ENCODE measurements at places on chromosomes 2 and 18.
A peak's percentile ranks its signal among the peaks of the same experiment; 100 is the strongest.

DNA sequence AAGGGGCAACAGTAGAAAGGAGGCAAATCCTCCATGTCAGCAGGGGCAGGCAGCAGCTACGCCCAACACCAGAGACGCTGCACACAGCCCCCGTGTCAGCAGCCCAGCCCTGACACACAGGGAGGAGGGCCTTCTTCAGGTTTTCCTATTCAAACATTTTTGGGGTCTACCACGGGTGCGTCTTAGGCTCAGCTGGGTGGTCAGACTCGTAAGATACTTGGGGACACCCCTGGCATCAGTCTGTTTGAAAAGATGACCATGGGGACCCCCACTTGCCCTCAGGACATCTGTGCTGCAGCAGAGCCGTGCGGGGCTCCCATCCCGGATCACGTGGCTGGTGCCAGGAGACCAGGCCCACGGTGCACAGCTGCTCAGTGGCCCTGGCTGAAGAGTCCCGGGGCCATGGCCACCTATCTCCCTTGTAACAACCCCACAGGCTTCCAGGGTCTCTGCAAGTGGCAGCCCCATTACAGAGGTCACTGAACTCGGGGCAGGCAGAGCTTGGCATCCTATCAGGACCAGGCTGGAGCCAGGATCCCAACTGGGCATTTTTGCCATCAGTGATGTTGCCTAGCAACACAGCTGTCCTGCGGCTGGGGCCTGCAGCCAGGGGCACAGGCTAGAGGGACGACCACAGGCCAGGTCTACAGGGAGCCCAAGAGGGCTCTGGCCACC lies 82.5 kb downstream of the EDAR start:
- DNase-seq = no peak

DNA sequence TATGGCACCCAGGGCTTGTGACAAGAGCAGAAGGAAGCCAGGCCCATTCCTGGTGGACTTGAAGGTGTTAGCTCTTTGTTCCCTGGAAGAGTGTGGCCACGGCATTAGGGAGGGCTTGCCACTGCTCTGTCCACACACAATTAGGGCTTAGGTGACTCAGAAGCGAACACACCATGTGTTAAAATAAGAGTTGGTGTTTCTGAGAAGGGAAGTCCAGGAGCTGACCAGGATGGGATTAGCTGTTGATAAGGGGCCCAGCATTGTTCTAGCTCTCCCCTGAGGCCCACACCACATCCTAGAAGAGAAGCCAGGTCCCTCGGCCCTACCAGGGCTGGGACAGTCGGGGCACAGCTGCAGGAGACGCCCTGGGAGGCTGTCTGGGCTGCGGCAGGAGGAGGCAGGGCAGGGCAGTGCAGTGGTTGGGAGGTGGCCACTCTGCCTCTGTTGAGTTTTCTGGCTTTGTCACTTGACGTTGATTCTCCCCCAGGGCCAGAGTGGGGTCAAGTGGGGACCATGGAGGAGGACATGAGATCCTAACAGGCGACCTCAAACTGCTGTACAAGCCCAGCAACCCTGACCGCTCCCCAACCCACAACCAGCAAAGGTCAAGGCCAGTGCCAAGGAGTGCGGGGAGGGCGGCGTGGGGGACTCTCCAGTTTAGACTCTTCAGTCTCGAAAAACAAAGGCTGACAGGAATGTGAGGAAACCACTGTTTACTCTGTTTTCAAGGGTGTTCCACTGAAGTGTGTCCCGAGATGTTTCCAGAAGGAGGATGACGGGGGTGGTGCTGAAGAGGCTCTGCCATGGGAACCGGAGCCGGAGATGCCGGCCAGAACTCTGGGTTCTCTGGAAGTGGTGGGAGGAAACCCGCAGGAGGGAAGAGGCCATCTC lies 16.8 kb downstream of the GNLY start:
- no peak for DNase-seq

DNA sequence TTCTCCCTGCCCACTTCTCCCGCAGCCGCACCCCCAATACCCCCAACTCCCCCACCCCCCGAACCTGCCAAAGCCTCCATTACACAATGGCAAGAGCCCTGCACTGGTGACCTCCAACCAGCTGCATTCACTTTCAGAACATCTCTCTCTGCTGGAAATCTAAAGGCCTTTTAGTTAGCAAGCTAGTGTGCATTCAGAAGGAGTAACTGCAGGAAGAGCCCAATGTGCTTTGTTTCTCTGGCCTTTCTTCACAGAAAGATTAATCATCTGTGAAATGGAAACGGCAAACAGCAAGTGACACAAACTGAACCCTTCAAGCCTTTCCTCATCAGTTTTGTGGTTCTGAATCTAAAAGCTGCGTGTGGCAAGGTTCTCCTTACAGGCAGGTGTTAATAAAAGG lies 124.2 kb downstream of the OLA1 start:
- DNase-seq = peak; percentile 63

DNA sequence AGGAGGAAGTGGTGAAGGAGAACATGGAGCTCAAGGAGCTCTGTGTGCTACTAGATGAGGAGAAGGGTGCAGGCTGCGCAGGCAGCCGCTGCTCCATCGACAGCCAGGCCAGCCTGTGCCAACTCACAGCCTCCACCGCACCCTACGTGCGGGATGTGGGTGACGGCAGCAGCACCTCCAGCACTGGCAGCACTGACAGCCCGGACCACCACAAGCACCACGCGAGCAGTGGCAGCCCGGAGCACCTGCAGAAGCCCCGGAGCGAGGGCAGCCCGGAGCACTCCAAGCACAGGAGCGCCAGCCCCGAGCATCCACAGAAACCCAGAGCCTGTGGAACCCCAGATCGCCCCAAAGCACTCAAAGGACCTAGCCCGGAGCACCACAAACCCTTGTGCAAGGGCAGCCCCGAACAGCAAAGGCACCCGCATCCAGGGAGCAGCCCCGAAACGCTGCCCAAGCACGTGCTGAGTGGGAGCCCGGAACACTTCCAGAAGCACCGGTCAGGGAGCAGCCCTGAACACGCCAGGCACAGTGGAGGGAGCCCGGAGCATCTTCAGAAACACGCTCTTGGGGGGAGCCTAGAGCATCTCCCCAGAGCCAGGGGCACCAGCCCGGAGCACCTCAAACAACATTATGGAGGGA lies 9.0 kb downstream of the CCDC85A start:
- DNase-seq = no peak

DNA sequence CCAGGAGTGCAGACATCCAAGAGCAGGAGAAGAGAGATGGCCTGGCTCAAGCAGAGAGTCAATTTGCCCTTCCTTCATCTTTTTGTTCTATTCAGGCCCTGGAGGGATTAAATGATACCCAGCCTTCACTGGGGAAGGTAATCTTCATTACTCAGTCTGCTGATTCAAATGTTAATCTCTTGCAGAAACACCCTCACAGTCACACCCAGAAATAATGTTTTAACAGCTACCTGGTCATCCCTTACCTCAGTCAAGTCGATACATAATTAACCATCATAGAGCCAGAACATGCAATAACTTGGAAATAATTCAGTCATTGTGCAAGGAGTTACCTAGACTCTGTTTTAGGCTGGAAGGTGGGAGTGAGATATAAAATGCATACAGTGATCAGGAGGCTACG lies 163.7 kb upstream of the TNP1 start:
- DNase-seq = no peak

DNA sequence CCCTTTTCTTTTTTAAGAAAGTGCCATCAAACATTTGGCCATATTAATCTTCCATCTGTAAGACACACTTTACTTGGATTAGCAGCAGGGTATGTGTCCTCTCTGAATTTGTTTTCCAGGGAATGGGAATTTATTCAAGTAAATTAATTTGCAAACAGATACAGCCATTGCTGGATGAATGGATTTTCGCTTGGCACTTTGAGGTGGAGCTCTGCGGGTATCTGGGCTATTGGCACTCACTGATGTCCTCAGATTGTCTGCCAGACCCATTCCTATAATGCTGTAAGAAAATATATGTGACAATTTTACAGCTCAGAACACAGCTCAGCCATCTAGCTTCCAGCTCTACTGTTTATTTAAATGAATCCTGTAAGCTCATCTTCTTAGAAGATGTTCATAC lies 201.2 kb upstream of the CDH20 start:
- DNase-seq = no peak

- no peak for DNase-seq
Measured at GRCh38 chr2:241373446-241373845, 17.4 kb downstream of the FARP2 start.

DNA sequence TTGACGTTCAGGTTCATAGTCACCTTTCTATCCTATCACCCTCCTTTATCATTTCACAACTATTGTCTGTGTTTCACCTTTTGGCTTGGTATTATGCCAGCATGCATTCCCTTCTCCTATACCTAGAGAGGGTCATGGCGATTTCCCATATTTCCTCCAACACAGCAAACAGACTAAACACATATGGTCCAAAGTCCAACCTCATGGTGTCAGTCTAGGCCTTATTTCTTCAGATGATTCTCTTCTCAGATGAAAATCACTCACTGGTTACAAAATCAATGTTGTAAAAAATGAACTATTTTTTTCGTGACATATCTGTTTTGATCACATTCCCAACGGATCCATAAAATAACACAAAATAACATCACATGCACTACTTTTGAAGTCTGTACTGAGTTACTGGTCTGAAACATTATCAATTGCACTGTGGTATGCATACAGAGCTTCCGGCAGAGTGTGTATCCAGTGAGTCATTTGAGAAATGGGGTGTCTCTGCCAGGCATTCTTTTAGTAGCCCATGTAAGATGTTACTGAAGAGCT lies 204.8 kb upstream of the GALNT5 start:
- no peak for DNase-seq

DNA sequence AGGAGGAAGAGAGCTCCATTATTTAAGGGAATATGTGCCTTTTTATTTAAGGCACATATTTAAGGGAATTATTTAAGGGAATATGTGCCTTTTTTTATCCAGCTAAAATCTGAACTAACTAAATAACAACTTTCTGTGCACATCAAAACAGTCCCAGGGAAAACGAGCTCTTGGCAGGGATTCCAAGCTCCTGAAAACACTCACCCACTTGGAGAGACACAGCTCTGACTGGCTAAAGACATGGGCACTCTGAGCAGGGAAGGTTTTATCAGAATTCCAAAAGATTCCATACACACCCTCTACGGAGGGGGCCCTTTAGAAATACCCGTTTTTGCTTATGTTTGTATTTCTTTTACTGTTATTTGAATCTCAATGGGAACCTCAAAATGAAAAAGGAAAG lies 181.0 kb downstream of the ZNF516 start:
- no peak for DNase-seq

DNA sequence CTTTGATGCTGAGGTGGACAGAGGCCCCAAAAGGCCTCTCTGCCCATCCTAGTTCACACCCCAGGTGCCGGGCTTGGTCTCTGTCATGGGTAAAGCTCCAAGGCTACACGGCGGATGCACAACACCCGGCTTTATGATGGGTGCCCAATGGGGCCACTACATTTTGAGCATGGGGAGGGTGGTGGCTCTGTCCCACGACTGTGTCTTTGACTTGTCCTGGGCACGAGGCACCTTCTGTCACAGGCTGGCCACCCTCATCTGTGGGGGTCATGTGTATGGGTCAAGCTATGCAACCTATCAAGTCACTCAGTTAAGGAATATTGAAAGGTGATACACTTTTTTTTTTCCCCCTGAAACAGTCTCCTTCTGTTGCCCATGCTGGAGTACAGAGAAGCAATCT lies 63.7 kb downstream of the EDAR start:
- DNase-seq = no peak

GRCh38 chr2:241801611-241802420 lies 7.2 kb upstream of the NEU4 start:
- no peak for DNase-seq

DNA sequence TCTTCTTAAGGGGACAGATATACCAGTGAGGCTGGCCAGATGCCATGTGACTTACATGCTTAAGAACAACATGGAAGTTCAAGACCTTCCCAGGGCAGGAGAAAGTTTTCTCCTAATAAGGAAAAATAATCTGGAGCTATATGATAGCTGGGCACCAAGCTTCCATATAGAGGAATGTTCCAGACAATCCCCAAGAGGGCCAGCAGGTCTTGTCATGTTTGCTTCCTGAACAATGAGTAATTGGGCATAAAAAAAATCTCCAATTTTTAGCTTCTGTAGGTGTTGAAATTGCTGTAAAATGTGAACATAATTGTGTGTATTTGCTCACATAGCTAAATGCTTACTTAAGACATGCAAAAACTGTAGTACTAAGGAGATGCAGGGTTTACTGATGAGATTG lies 809.5 kb upstream of the PIK3C3 start:
- DNase-seq = peak; percentile 6

- peak; percentile 30 for DNase-seq
Measured at GRCh38 chr2:213149949-213150314, 1.5 kb downstream of the IKZF2 start.

GRCh38 chr2:222399038-222399783 lies 25.1 kb upstream of the SGPP2 start:
- no peak for DNase-seq

DNA sequence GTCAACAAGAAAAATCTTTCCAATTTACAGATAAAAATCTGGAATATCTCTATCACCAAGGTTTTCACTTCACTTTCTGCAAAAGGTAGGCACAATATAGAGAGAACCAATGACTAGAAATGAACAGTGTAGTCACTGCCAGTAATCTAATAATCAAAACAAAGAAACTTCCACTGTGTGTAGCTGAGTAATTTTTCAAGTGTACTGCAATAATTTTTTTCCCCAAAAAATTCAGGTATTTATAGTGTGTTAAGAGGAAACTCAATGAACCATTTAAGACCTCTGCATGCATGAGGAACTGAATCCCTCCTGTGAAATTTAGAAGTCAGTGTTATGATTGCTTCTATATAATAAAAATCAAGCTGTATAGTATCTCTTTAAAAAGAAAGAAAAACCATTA lies 121.8 kb downstream of the MEMO1 start:
- no peak for DNase-seq

GRCh38 chr2:212398316-212398715 lies 140.3 kb downstream of the ERBB4 start:
- DNase-seq = no peak
